ENCODE measurements at places on chromosomes 4 and X.

DNA sequence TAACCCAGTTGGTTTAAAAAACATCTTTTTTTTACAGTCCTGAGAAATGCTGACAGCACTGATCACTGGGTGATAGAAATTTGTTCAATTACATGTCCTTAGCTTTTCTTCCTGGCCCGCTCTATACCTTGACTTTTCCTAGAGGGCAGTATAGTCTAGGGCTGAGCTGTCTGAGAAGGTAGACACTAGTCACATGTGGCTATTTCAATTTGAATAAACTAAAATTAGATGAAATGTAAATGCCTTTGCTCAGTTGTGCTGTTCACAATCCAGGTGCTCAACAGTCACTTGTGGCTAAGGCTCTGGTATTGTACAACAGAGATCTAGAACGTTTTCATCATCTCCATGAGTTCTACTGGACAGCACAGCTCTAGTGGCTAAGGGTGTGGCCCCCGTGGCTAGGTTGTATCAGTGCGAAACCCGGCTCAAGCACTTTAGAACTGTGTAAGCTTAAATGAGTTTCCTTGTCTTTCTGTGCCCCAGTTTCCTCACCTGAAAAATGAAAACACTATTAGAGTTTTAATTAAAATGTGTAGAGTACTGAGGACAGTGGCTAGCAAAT, 111.6 kb upstream of the WDR17 start:
- H3K4me1 ChIP-seq: no peaks in the 10 kb centered on the region
- H3K36me3 ChIP-seq: no peaks in the 10 kb centered on the region
- no peak for DNase-seq
- no peaks in the 10 kb centered on the region for H3K27me3 ChIP-seq
- H3K4me3 ChIP-seq: no peak overlapping the region

DNA sequence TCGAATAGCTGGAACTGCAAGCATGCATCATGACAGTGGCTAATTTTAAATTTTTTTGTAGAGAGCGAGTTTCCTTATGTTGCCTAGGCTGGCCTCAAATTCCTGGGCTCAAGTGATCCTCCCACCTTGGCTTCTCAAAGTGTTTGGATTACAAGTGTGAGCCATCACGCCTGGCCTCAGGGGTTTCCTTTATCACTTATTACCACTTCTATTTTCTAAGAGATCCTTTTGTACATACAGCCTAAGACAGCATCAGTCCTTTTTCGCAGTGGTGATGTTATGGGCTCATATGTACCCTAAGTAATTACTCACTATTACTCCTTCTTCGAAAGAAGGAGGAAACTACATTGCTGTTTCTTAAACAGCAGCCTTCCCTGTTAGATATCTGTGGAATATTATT, 54.1 kb upstream of the CDKN2AIP start:
- no peak for DNase-seq
- H3K27me3 ChIP-seq: peaks cover 40% of the 10 kb centered on the region
- no peak overlapping the region for H3K27ac ChIP-seq

DNA sequence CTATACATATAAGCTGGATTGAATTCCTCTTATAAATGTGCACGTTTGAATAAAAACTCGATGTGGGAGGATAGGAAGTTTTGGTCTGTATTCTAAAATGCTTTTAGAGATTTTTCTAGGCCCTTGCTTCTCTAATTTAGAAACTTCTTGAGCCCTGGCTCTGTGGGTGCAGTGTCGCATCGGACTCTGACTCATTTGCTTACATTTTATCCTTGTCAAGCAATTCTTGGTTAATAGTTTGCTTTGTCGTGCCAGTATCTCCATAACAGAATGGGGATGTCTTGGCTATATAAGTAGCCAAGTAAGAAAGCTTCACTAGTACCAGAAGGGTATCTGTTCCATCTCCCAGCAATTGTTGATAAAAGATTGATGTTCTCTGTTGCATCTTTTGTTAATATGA, 10.7 kb downstream of the SGMS2 start:
- H3K4me3 ChIP-seq: no peak overlapping the region
- H3K4me1 ChIP-seq: no peaks in the 10 kb centered on the region
- H3K27me3 ChIP-seq: no peaks in the 10 kb centered on the region
- DNase-seq: peak; percentile 62

DNA sequence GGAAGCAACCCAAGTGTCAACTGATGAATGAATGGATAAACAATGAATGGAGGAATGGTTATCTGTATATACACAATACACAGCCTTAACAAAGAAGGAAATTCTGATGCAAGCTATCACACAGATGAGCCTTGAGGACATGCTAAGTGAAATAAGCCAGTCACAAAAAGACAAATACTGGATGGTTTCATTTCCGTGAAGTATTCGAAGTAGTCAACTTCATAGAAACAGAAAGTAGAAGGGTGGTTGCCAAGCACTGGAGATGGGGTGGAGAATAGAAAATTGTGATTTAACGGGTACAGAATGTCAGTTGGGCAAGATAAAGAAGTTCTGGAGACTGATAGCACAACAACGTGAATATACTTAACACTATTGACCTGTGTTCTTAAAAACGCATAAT, 28.2 kb downstream of the CENPU start:
- no peaks in the 10 kb centered on the region for H3K27me3 ChIP-seq
- H3K4me1 ChIP-seq: no peaks in the 10 kb centered on the region

DNA sequence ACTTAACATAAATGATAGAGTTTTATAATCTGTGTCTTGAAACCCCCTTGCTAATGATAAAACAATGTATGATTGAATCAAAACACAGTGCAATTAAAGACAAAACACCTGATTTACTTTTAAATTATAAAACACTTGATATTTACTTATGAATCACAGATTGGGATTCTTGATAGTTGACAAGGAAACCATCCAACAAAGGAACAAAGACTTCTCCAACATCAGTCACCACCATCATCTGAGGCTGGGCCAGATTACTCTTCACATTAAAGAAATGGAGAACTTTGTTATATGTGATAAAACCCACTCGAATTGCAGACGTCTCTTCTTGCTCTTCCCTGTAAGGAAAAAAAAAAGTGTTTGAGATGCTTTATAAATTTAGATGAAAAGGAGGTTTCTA, 67.4 kb downstream of the METTL14 start:
- peaks cover 17% of the 10 kb centered on the region for H3K4me1 ChIP-seq
- H3K4me3 ChIP-seq: no peak overlapping the region
- DNase-seq: no peak
- peaks cover 39% of the 10 kb centered on the region for H3K36me3 ChIP-seq

DNA sequence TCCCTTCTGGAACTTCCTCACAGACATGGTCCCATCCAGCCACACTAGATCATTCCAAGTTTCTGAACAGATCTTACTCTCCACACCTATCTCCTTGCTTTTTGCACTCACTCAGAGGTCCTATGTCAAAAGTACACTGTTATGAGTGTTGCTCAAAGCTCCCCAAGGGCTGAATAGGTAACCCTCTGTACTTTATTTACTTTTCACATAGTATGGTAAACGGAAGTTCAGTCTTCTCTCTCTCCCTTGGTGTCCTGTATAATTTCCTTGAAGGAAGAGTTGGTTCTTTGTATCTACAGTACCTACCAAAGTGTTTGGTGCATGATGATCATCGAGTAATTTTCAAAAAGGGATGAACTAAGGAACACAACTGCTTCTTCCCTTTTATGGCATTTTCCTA, 74.4 kb downstream of the ARHGEF38 start:
- no peaks in the 10 kb centered on the region for H3K36me3 ChIP-seq
- H3K4me3 ChIP-seq: no peak overlapping the region
- no peaks in the 10 kb centered on the region for H3K4me1 ChIP-seq
